AG04450 (cell line): ENCODE measurements at places on chromosomes 2 and 18. TPM values are rescaled to one million over a fixed set of nuclear protein-coding genes. Genes with fewer than 3 reads are reported as not detected.

Gene PDE1A
- polyA plus RNA-seq: 3.2 and 4.3 TPM in 2 replicates

Gene SERPINB4
- polyA plus RNA-seq: not detected in 2 replicates

Gene TOGARAM2
- 0.30 and 0.42 TPM in 2 replicates for polyA plus RNA-seq

Gene STPG4
- 0.05 and 0.14 TPM in 2 replicates for polyA plus RNA-seq

Gene NEU4
- not detected in 2 replicates for polyA plus RNA-seq

DNA sequence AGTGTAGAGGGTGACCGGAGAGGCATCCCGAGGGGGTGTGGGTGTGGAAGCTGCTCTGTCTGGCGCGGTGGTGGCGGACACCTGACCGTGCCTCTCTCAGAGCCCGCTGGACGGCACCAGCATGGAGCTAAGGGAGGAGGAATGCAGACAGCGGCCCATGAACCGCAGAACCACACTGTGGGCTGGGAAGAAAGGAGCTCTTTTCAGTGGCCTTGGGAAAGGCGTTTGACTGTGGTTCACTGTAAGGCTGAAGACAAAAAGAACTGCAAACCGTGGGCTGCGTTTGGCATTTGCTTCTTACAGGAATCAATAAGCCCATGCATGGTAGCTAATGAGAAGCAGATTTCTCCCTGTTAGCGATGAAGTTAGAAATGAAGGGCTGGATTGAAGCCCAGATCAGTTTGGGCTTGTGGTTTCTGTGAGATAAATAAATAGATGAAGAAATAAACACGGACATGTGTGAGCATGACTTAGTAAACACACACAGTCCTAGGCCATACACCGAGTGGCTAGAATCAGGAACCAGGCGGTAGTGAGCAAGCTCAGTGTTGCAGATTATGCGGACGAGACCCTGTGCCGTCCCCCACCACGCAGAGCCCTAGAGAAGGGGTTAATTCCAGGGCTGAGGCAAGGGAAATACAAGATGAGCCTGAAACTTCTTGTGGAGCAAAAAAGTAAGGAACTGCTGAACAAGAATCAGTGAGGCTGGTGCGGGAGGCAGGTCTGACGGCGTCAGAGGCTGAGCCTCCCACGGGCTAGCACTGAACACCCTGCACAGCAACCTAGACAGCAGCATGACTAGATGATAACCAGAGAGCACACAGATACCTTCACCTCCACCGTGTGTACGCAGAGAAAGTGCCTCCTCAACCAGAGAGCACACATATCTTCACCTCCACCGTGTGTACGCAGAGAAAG lies 29.3 kb upstream of the NFATC1 start:
- peak; percentile 92 for DNase-seq

DNA sequence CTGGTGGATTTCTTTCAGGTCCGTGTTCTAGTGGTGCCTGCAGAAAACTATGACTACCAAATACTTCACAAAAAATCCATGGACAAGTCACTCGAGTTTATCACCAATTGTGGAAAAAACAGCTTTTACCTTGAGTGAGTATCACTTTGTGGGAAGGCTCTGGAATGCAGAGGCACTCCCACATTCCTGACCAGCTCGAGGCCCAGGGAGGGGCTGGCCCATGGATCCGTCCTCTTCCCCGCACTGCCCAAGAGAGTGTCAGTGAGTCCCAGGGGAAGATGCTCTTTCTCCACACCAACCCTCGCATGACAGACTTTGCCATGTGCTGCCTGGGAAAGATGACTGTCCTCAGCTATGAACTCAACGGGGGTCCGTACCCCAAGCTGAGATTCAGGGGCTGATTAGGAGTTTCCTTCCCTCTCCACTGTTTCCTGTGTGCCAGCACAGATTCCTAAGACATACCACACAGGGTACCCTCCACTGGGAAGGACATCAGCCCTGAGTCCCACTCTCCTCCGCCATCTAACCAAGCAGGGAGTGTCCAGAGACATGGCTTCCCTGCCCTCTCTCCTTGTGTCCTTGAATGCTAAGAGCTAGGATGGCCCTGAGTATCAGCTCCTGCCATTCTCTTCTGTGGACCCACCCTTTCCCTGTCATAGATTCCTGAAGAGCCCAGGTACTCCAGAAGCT lies 155.9 kb downstream of the LAMA3 start:
- DNase-seq: no peak

DNA sequence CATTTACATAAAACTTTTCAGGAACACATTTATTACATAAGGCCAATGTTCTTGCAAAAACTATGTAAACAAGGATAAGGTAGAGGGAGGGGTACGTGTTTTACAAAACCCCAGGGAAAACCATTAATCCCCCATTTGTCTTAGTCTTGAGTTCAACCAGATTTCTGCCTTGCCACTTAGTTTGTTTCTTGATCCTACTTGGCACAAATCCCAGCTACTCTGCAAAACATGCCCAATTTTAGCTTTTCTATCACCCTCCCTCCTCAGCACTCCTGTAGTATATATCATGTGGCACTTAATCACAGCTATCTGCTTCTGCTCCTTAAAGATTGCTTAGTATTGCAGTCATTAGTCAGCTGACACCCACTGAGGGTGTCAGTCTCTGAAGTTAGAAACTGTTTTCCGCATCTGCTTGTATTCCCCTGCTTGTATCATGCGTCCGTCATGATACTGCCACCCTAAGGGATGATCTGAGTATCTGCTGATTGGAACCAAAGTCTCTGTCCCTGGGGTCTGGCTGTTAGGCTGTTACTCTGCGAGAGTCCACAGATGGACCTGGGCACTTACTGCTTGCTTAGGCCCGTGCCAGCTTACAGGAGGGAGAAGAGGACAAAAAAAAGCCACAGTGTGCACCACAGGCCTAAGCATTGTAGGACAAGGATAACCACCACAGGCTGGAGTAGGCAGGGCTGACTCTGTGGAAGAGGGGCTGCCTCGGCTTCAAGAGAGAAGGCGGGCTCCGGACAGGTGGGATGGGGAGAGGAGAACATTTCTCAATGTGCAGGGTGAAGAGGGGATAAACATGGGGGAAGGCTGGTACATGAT lies 82.2 kb downstream of the EPAS1 start:
- DNase-seq: peak; percentile 57

GRCh38 chr18:8890957-8891464 lies 185.7 kb downstream of the MTCL1 start:
- DNase-seq: peak; percentile 82

DNA sequence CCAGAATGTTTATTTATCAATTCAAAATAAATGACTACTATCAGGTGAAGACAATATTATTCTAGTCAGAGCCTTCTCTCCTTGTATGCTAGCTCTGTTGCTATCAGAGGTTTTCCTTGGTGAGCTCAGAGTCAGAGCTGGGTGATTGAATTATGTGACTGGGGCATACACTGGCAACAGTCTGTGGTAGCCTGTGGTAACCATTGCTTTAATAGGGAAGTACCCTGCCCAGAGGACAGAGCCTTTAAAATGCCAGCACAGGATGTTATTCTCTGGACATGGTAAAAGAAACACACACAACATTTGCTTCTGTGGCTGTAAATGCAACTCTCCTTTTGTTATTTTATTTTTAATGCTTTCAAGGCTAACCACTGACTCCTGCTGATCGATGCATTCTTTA lies 124.7 kb downstream of the PPP1R1C start:
- no peak for DNase-seq

DNA sequence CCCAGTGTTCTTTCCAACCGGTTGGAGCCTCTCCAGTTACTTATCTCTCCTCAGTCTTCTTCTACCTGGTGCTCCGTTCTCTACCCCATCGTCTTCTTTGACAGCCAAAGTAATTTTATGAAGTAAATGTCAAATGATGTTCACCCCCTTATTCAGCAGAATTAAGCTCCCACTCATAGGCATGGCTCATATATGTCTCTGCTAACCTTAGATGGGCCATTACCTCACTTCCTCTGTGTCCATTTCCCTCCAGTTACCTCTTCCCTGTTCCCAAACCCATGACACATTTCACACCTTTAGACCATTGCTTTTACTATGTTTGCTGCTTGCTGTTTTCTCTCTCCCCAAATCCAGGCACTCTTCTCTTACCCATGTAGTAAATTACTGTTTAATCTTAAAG lies 607.0 kb downstream of the RNF144A start:
- no peak for DNase-seq

- DNase-seq: no peak
These were observed 471.0 kb upstream of the CDH7 start for GRCh38 chr18:65279668-65280305.

- no peak for DNase-seq
These were observed 52.7 kb downstream of the CUL3 start for GRCh38 chr2:224532441-224532840.

DNA sequence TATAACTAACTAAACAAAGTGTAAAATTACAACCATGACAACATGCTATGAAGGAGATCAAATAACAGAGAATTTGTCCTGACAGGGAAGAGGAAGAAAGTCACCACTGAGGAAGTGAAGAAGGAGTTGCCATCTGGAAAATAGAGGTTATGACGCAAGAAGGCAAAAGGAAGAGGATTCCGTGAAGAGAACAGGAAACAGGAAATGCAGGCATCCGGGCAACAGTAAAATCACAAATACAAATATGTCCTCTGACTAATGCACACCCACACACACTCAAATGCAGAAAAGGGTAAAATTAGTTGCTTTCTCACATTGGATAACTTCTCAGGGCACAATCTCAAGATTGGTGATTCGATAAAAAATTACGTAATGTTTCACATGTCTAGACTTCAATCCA lies 278.4 kb downstream of the TMX3 start:
- DNase-seq: no peak

GRCh38 chr2:235098736-235099494 lies 147.1 kb downstream of the SH3BP4 start:
- DNase-seq: no peak
